ENCODE measurements at places on chromosomes 3 and 15. TPM values are rescaled to one million over a fixed set of nuclear protein-coding genes. Genes with fewer than 3 reads are reported as not detected.
A peak's percentile ranks its signal among the peaks of the same experiment; 100 is the strongest.

GRCh38 chr3:156718622-156719306 lies 44.4 kb downstream of the TIPARP start:
- H3K27me3 ChIP-seq = no peaks in the 10 kb centered on the region
- H3K27ac ChIP-seq = no peak overlapping the region
- DNase-seq = no peak
- peaks cover 26% of the 10 kb centered on the region for H3K36me3 ChIP-seq
- H3K4me3 ChIP-seq = no peak overlapping the region

DUSP7 gene
- 29.3 TPM for total RNA-seq

GRCh38 chr3:123110282-123110975 lies 43.6 kb downstream of the PDIA5 start:
- no peak overlapping the region for H3K27ac ChIP-seq
- no peaks in the 10 kb centered on the region for H3K27me3 ChIP-seq
- DNase-seq = no peak

DNA sequence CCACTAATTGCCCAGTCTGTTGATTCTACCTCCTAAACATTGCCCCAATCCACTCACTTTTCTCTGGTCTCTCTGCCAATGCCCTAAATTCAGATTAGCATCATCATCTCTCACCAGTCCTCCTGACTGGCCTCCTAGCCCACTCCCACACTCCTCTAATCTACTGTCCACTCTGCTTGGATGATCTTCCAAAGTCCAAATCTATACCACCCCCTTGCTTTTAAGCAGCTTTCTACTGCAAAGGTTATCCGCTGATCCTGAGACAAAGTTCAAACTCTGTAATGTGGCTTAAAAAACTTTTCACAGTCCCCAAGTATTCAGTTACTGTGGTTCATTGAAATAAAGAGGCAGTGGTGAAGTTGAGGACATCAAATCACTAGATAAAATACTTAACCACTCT lies 37.6 kb downstream of the SNX4 start:
- H3K4me3 ChIP-seq = no peak overlapping the region
- no peak for DNase-seq
- H3K27me3 ChIP-seq = no peaks in the 10 kb centered on the region
- peaks cover 12% of the 10 kb centered on the region for H3K36me3 ChIP-seq
- no peak overlapping the region for H3K27ac ChIP-seq

PCSK6 gene
- total RNA-seq = 1.5 TPM

- peaks cover 33% of the 10 kb centered on the region for H3K4me1 ChIP-seq
- H3K27me3 ChIP-seq = peaks cover 9% of the 10 kb centered on the region
- H3K36me3 ChIP-seq = no peaks in the 10 kb centered on the region
- peak overlapping the region; percentile 40 for H3K4me3 ChIP-seq
Measured at GRCh38 chr3:112056451-112056929, 22.0 kb downstream of the TMPRSS7 start.

- DNase-seq = no peak
- no peaks in the 10 kb centered on the region for H3K36me3 ChIP-seq
- no peak overlapping the region for H3K4me3 ChIP-seq
- H3K27ac ChIP-seq = no peak overlapping the region
- H3K27me3 ChIP-seq = no peaks in the 10 kb centered on the region
- no peaks in the 10 kb centered on the region for H3K4me1 ChIP-seq
Measured at GRCh38 chr3:36434687-36435426, 54.6 kb downstream of the STAC start.

DNA sequence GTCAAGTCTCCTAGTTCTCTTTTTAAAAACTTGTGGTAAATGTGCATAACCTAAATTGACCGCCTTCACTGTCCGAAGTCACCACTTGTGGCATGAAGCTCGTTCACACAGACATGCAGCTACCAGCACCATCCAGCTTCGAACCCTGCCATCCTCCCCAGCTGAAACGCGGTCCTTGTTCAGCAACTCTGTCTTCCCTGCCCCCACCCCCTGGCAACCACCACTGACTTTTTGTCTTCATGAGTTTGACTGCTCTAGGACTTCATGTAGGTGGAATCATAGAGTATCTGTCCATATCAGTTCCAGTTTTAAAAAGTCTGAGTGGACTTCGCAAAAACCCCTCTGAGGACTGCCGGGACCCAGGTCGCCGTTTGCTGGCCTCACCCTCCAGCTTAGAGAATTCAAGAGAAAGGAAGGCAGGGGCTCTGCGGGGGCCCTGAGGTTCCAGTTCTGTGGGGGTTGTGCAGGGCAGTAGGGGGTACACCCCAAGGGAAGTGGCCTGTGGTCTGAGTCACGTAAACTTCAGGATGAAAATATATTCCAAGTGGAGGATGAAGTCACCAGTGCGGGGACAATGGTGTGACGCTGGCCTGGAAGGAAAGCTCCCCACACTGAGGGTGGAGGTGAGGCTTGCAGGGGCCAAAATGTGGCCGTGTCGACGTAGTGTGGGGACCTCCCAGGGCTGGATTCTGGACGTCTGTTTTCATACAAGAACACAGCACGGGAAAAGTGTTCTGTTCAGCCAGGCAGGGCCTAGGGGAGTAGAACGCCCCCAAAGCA lies 67.6 kb downstream of the ABTB1 start:
- H3K27me3 ChIP-seq = peaks cover 12% of the 10 kb centered on the region
- no peak for DNase-seq
- no peaks in the 10 kb centered on the region for H3K36me3 ChIP-seq
- peaks cover 8% of the 10 kb centered on the region for H3K4me1 ChIP-seq

All from activated CD8-positive, alpha-beta memory T cell treated with anti-CD3 and anti-CD28 coated beads, Interleukin-2, amount 10 ng/mL, durations not matched to agents 7 days and 5 days (primary cell).